GM12892 (cell line): ENCODE measurements at places on chromosomes 6 and 20.

DNA sequence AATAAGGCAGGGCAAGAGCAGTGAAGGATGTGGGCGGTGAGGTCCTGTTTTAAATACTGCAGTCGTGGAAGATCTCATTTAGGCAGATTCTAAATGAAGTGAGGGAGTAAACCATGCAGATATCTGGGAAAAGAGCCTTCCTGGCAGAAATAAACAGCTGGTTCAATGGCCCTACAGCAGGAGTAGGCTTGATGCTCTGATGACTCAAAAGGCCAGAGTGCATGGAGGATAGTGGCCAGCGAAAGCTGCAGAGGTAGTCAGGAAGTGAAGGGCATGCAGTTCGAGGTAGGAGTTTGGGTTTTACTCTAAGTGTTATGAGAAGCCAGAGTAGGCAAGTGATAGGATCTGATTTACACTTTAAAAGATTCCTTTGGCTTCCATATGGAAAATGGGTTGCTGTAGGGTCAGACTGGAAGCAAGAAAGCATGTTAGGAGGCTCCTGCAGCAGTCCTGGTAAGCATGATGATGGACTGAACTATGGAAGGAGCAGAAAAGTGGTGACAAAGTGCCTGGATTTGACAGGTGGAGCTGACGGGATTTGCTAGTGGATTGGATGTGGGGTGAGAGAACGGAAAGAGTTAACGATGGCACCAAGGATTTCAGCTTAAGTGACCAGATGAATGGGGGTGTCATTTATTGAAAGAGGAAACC, 150.0 kb downstream of the GJA10 start:
- DNase-seq, result no peak

DNA sequence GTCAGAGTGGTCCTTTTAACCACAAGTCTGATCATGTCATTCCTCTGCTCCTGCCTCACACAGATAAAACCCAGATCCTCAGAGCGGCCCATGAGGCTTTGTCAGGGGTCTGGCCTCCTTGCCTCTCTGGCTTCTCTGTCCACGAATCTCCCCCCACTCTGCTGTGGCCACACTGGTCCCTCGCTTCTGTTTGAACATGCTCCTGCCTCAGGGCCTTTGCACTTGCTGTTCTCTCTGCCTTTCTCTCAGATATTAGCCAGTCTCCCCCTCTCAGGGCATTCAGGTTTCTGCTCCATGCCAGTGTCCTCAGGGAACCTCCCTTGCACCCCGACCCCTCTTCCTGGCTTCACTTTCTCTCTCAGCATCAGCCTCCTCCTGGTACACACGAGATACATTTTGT, 518.5 kb downstream of the PREX1 start:
- DNase-seq, result no peak

GRCh38 chr20:14193885-14194284, 143.5 kb downstream of the FLRT3 start:
- no peak for DNase-seq

- no peak for DNase-seq
Observed at GRCh38 chr6:252775-253535, 39.3 kb upstream of the DUSP22 start.

GRCh38 chr6:166667796-166668610, 41.0 kb upstream of the RPS6KA2 start:
- DNase-seq, result no peak

GRCh38 chr20:63693083-63693732, 3.2 kb upstream of the TNFRSF6B start:
- DNase-seq, result no peak

- no peak for DNase-seq
Observed at GRCh38 chr6:34232901-34233300, 3.8 kb upstream of the HMGA1 start.

GRCh38 chr6:27726619-27727023, 185.6 kb downstream of the OR2B2 start:
- DNase-seq, result no peak

DNA sequence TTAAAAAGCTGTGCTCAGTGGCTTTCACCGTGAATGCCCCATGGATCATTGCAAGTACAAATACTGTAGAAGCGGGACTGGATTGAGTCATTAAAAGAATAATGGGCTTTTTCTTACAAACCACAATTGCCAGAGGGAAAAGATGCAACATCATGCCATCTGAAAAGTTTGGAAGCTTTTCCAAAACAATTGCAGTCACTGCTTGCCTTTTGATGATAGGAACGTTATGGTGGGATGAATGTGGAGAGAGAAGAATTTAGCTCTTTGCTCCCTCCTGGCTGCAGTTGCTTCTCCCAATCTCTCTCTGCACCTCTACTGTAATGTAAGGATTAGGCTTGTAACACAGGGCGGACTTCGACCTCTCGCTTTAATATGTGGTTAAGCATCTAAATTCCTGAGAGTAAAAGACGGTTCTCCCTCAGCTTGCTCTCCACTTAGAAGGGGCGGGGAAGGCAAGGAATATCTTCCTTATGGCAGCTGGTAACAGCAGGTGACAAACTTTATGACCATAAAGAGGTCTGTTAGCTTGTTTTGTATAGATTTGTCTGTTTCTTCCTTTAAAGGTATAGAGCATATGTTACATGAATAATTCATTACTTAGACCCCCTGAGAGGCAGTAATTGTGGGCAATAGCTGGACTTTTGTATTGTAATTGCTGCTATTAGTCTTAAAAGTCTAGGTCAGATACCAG, 376.1 kb downstream of the UTRN start:
- no peak for DNase-seq

DNA sequence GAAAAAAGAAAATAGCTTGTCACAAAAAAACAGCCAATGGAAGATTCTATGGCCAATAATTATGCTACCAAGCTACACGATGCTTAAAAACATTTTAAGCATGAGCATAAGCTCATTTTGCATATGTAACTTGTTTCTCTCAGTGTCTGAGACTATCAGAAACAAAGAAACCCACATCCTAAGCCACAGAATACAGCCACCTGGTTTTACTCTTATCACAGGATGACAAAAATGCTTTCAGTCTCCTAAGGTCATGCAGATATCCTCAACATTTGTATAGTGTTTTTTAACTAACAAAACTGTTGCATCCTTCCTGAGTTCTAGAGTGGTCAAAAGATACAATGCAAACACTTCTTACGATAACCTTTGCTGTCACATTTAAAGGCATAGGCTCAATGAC, 172.1 kb upstream of the RUNX2 start:
- DNase-seq, result peak; percentile 9

GRCh38 chr6:83193747-83194566, 800 bp downstream of the RWDD2A start:
- DNase-seq, result peak; percentile 19

- DNase-seq, result no peak
Observed at GRCh38 chr6:151999194-151999593, 191.7 kb downstream of the ESR1 start.

- DNase-seq, result no peak
Observed at GRCh38 chr6:131729550-131729949, 18.7 kb upstream of the CTAGE9 start.

GRCh38 chr6:161227004-161227960, 46.6 kb downstream of the AGPAT4 start:
- DNase-seq, result no peak

DNA sequence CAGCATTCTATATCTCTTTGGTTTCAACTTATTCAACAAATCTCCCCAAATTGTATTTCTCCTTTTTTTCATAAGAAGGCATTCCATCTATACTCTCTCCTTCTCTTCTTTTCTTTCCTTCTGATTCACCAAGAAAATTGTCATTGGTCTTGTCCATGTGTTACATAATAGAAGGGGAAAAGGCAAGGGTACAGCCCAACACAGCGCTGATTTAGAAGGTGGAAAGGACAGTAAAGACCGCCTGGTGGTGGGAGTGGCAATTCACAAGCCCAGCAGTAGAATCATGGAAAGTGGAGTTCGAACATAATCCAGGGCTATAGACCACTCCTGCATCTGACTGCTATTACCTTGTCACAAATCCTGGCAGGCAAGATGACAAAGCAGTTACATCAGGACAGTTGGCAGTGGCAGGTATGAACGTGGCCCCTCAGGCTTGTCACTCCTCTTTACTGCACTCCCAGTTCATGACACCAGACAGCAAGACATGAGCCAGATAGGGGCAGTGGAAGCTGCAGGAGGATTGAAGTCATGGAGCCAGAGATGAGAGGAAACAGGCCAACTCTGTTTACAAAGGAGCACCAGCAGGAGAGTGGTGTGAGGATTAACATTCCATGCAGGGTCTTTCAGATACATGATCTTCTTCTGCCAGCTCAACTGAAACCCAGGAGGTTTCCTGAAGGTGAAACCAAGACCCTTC, 2.1 kb upstream of the TNFAIP3 start:
- DNase-seq, result no peak

DNA sequence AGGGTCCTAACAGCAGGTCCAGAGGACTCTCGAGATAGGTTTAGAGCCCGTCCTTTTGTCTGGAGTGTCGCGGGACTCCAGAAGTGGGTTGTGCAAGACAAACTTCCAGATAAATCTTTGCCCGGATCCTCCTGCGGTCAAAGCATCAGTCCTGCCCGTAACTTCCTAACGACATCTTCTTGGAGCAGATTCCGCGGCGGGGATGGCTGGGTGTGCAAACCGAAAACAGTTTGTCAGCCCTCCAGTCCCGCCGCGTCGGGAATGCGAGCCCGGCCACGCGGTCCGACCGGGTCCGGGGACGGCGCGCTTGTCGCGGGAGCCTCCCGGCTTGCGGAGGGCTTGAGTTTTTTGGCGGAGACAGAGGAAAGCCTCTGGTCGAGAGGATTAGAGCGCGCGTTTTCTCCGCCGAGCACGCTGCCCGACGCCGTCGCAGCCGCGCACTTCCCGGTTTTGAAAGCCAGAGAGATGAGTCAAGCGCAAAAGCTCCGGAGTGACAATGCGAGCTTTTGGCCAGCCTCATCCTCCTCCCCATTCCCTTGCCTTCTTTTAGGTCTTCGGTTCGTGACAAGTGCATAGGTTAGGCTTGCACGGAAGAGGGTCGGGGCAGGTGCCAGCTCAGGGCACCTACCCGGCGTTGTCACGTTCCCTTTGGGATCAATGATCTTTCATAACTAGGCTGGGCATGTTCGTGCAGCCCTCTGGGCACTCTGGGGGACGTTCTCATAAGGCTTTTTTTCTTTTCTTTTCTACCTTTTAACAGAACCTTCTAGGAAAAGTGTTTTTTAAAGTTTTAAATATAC, 91.3 kb upstream of the PRDM1 start:
- DNase-seq, result no peak

DNA sequence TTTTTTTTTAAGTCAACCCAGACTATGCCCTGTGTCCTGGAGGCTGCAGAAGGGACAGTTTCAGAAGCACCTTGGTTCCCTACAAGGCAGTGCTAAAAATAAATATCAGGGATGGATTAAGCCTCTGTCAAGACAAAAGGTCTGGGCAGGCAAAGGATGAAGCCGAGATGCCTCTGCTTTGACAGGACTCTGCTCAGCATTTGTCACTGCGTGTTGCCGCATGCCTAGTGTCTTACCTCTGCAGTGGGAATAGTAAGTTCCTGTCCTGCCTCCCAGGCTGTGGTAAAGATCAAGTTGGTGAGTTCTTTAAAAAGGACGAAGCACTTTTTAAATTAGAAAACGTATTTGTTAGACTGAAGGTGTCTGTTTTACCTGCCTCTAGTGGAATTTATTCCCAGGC, 15.1 kb downstream of the AAR2 start:
- no peak for DNase-seq

DNA sequence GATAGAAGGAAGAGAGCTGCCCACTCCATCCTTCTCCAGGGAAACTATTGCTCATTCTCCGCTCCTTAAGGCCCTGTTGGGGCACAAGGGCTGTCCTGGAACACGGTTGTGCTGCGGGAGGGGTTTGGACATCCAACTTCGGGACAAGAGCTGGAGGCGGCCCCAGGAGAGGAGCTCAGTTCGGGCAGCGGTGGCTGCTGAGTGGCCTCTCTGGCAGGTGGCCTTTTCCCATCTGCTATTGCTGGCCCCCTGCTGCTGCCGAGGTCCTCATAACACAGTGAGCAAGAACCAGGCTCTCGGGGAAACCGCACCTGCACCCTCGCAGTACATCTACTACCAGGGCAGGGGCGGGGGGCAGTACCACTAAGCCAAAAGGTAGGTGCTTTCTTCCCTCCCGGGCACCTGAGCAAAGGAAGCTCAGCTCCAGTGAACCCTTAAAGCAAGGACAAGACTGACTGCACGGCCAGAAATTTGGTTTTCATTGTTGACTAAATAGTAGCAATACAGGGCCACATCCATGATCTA, 63.7 kb downstream of the PSMG4 start:
- no peak for DNase-seq

DNA sequence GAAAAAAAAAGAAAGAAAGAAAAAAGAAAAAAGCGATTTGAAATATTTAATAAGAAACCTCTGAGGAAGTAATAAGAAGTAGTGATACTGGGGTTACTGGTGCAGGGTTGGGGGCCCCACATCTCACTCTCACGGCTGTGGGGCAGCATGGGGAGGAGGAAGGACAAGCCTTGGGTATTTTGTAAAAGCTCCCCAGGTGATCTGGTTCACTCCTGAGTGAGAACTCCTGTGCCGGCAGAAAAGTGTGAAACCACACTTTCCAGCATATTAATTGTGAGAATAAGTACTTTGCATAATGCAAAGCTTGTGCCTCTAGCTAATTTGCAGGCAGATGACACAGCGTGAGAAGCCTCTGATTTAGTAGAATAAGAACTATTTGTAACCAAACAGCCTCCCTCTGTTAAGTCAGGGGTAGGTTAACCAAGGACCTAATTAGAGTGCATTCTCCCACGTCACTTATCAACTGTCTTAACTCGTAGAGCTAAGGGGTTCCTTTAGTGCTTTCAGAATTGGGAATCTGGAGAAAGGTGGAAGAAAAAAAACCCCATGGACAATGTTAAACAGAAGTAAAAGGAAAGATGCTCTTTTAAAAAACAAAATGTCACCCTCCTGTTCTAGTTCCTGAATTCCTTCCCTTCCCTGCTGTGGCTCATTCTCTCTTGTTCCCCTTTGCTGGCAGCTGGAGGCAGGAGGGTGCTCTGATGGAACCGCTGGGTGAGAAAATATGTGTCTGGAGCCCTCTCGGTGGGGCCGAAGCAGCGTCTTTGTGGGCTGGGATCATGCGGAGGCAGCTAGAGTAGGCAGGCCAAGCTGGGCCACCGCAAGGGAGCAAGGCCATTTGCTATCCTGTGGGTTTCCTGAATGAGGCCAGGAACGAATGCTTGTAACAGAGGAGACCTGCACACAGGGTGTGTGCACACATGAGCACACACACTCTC, 108.7 kb downstream of the FYN start:
- no peak for DNase-seq

- no peak for DNase-seq
Observed at GRCh38 chr20:921068-921467, 4.9 kb upstream of the ANGPT4 start.

- no peak for DNase-seq
Observed at GRCh38 chr20:58531657-58532056, 16.5 kb upstream of the APCDD1L start.

DNA sequence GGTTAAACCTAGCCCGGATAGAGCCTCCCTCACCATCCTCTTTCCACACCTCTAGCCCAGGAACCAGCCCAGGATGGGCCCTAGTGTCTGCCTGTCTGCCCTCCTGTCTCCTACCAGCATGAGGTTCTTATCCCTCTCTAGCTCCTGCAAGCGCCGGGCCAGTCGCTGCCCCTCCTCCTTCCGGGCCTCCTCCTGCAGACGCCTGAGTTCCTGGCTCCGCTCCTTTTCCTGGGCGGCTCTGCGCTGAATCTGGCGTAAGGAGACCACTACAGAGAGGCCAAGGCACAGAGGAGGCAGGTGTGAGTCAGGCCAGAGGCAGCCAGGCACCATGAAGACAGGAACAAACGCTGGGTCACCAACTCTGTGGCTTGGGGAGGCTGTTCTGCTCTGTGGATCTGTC, 4.3 kb upstream of the PSORS1C2 start:
- no peak for DNase-seq
